ENCODE measurements at places on chromosomes 5 and 9.

DNA sequence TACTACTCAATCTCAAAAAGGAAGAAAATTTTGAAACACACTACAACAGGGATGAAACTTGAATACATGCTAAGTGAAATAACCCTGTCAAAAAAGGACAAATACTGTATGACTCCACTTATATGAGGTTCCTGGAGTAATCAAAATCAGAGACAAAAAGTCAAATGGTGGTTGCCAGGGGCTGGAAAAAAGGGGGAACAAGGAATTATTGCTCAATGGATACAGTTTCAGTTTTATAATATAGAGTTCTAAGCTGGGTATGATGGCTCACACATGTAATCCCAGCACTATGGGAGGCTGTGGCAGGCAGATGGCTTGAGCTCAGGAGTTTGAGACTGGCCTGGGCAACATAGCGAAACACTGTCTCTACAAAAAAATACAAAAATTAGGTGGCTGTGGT is 29.0 kb downstream of the ETF1 start:
- no peak for DNase-seq

DNA sequence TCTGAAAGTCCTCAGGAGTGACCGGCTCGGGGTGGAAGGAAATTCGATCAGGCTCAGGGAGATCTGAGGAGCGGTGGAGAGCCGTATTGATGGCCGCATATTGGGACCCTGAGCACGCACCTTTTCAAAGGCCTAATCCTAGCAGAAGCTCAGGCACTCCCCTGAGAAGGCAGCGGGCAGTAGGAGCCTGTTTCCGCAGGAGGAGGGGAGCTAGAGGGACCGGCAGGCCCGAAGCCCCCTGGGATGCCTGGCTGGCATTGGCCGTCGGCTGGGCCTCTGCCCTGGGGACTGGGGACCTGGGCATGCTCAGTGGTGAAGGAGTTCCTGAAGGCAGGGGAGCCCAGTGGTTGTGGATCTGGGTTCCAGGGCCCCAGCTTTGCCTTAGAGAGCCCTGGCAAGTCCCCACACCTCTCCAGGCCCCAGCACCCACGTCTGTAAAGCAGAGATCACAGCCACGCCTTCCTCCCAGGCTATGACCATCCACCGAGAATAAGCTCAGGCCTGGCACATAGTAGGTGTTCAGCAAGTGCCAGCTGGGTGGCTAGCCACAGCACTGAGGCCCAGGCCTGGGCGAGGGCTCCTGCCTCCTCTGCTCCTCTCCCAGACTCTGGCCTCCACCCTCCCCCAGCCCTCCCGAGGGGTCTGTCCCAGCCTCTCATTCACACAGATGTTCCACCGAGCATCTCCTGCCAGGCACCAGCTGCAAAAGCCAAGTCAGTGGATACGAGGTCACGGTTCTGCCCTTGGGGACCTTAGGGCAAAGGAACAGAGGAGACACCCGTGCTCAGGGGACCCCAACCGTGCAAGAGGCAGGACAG is 17.2 kb upstream of the QRFP start:
- DNase-seq: no peak

GRCh38 chr5:85077581-85077980 is 692.9 kb upstream of the EDIL3 start:
- no peak for DNase-seq

- DNase-seq: no peak
These were observed 578.1 kb downstream of the CSNK1G3 start for GRCh38 chr5:124090115-124090514.

DNA sequence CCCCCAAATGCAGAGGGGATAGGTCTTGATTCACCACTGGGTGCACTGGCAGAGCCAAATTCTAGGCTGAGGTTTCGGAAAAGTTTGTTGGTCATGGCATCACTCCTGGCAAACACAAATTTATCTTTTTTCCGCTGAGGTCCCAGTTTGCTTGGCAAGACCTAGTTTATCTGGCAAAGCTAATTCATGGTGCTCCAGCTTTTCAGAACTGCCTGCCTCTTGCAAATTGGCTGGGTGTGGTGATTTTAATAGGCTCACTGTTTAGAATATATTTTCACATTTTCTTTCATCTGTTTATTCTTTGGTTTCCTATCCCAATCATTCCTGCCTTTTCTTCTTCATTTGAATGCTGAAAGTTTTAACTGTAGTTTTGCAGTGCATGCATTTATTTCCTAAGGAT is 50.5 kb upstream of the MAMDC2 start:
- no peak for DNase-seq

DNA sequence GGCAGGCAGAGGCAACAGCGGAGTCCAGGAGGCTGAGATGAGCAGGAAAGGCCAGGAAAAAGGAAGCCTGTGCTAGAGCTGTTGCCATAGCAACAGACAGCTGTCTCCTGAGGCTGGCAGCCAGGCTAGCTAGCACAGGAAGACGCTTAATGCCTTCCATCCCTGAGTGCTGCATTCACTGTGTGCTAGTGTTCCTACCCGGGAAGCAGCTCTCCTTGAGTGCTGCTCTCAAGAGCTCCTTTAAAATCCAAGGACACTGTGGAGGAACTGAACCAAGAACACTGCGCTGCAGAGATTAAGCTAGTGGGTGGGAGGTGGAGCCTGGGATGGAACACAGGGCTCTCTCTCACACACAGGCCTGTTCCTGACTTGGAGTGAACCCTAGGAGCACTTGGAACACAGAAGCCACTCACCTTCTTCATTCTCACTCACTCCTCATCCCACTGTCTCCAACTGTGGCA is 53.5 kb upstream of the IL7R start:
- DNase-seq: no peak

DNA sequence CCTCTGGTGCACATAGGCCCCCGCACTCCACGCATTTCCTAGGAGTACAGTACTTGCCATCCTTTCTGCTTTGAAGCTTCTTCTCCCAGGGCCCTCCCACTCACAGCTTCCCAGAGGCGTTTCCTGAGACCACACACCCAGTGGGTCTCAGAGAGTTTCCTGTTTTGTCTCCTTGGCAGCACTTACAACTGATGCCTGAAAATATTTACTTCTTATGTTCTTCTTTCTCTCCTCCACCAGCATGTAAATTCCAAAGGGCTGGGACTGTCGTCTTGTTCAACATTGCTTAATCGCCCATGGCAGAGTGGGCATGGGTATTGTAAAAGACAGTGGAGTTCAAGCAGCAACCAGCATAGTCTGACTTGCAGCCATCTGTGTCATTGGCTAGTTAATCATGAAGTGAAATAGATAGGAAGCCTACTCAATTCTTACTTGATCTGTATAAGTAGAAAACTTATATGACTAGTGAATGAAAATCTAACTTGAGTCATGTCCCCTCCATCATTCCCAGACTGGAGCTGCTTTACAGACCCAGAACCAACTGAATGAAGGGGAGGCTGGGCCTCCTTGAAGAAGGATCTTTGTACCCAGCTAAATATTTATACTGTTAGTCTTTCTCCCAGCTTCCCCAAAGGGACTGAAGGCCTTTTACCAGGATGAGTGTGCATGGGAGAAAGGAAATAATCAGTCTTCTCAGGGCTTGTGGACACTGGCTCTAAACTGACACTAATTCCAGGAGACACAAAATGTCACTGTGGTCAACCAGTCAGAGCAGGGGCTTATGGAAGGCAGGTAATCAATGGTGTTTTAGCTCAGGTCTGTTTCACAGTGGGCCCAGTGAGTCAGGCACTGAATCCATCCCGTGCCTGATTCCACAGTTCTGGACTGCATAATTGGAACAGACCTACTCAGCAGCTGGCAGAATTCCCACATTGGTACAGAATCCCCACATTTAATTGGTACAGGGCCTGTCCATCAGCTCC is 116.4 kb downstream of the SV2C start:
- no peak for DNase-seq

- no peak for DNase-seq
These were observed 21.1 kb upstream of the FER start for GRCh38 chr5:108726446-108727235.

GRCh38 chr9:23934291-23934906 is 108.4 kb upstream of the ELAVL2 start:
- DNase-seq: no peak

- no peak for DNase-seq
These were observed 4.7 kb upstream of the YTHDC2 start for GRCh38 chr5:113508756-113509155.

DNA sequence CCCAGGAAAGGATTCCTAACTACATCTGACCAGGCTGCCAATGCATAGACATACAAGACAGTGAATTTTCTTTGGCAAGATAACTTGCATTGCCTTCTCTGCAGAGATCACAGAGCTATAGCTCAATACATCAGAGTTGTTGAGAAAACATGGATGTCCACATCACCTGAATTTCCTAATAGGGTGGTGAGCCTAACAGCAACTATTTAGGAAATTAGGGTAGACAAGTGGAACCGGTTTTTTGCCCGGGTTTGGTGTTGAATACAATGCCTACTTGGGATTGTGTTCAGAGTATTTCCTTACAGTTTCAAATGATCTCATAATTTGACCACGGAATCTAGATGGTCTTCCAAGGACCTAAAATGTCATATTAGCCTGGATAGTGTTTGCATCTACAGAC is 262.7 kb downstream of the KIF4B start:
- DNase-seq: no peak

GRCh38 chr9:33117306-33117705 is 40.8 kb upstream of the SMU1 start:
- no peak for DNase-seq

DNA sequence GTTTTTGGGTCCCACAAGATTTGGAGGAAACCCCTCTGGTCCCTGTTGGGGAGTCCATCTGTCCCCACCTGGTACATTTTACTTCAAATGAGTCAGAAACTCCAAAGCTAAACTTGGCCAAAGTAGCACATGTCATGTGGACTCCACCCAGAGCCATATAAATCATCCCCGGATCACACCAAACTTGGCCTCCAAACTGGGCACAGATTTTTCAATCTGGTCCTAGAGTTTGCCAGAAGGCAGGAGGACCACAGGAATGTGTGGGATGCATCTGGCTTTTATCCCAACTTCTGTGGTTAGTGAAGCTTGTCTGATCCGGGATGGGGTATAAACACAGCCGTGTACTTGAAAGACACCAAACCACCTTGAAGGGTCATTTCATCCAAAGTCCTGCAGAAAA is 66.3 kb downstream of the MAT2B start:
- DNase-seq: no peak

GRCh38 chr5:57508211-57508610 is 25.6 kb upstream of the ACTBL2 start:
- no peak for DNase-seq

DNA sequence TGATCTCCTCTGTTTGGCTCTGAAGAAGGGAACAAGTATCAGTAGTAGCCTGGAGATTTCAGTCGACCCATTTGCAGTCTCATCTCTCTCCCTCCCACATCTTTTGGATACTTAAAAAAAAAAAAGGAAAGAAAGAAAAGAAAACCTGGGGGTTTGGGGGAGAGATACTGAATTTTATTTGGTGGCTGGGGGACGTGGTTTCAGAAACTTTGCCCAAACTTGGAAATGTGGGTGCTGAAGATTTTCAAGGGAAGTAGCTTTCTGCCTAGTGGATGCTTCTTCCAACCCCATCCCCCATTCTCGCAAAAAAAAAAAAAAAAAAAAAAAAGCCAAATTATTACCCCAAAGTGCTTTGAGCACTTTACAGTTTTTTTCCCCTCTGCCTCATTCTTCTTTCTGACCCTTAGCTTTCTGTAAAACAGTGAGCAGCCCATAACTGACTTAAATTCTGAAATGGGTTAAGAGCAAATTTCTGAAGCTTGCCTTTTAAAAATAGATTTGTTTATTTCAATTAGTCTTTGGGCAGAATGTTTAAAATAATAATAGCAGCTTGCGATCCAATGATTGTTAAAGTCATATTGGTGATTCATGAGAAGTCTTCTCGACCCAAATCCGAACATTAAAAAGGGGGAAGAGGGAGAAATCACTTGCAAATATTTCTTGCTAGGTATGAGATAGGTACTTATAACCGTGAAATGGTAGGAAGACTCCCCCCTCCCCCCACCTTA is 894 bp downstream of the FST start:
- DNase-seq: no peak

- DNase-seq: no peak
These were observed 159.9 kb upstream of the RAI14 start for GRCh38 chr5:34496260-34496691.

DNA sequence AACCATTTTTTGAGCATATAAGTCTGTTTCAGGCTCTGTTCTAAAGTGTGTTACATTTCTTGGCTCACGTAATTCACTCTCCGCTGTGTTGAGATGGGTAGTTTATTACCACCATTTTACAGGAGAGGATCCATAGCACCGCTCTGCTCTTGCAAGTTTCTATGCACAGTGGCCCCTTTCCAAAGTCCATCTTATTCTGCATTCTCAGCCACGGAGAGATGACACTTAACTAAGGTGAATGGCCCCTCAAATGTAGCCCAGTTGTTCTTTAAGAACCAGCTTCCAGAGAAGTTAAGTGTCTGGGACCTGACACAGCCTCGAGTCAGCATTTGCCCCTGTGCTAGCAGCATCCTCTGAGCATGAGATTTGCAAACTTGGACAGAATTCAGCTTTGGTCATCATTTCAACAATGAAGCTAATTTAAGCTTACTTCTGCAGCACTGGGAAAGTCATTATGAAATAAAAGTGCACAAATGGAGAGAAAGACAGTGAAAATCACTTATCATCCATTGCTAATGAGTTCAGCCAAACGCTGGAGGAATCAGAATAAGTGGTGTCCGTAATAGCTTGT is 61.9 kb downstream of the FAM78A start:
- no peak for DNase-seq

GRCh38 chr9:31588756-31589155 is 795.7 kb upstream of the ACO1 start:
- DNase-seq: no peak

GRCh38 chr5:161846746-161847145 is 1.2 kb upstream of the GABRA1 start:
- DNase-seq: no peak

DNA sequence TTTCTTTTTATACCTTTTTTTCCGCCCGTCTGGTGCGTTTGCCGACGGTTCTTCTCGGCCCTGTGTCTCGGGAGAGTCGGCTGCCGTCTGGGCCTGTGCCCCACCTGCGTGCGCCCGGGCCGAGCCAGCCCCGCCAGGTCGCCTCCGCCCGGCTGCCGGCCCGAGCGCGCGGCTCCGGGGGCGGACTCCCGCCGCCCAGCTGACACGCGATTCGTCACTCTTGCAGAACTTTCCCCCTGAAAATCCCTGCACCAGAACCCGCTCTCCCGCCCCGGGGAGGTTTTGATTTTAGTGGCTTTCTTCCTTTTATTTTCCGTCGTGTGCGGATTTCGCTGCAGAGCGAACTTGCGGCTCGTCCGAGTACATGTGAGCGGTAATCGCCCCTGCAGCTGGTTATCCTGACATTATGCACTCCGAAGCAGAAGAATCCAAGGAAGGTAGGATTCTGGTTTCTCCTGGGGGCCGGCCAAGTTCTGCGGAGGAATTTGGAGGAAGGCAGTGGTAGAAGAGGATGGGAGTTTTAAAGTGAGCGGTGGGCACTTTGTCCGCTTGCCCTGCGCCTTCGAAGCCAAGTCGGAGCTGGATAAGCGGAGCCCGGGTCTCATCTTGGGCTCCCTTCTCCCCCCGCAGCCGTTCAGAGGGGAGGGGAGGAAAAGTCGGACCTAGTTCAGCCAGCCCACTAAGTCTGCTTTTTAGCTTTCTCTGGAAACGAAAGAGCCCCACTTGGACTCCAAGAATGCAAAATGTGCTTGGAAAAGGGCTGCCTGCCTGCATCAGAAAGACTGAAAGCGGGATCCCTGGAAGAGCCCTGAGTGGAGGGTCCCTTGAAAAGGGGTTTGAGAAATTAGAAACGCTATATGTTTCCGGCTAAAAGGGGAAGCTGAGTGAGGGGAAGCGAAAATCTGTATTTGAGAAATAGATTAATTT is at the start of gene TNFAIP8:
TNFAIP8 (plus strand) TSS at position 335 of the 927 bp plus-strand sequence; CDS start at position 407, 72 bp downstream.
- peak; percentile 75 for DNase-seq

All from CD4-positive, alpha-beta memory T cell (primary cell).